NCI-H1417 treated with DMSO at 0.1 percent for 48 hours (cell line): ENCODE measurements at places on chromosomes 3 and 15.

- no peak for DNase-seq
Measured at GRCh38 chr15:42499858-42500609, 4.6 kb downstream of the SNAP23 start.

- DNase-seq, result no peak
Measured at GRCh38 chr3:41194701-41195100, 4.6 kb upstream of the CTNNB1 start.

- no peak for DNase-seq
Measured at GRCh38 chr3:46865031-46865507, 1.8 kb upstream of the MYL3 start.

DNA sequence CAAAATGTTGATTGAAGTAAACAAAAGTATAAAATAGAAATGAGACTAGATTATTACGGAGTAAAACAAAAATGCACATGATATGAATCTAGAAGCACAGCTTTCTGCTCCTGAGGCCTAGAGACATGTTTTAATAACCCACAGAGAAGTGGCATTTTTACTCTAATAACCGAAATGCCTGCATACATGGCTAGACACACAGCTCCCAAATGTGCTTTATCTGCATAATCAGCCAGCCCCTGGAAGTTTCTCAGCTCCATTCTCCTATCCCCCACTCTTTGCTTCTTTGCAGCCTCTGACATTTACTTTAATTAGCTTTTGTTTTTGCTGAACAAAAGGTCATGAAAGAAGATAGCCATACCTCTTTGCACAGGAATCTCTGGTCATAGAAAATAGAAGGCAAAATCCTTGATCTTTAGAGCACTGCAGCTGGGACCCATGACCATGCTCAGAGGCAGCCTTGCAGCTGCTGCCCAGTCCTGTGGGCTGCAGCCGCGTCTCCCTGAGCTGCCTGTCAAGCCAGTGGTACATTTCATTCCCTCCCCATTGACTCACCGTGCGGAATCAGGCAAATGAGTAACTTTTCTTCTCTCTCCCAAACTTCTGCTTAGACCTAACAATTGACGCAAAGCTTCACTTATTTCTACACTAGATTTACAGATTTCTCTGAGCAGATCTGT lies at the start of gene VEPH1:
Gene VEPH1 (minus strand): TSS at position 501 of the 680 bp plus-strand sequence. CDS start 8,067 bp downstream, outside the sequence.
- no peak for DNase-seq

- DNase-seq, result no peak
Measured at GRCh38 chr3:9697892-9698291, 5.7 kb upstream of the CPNE9 start.

DNA sequence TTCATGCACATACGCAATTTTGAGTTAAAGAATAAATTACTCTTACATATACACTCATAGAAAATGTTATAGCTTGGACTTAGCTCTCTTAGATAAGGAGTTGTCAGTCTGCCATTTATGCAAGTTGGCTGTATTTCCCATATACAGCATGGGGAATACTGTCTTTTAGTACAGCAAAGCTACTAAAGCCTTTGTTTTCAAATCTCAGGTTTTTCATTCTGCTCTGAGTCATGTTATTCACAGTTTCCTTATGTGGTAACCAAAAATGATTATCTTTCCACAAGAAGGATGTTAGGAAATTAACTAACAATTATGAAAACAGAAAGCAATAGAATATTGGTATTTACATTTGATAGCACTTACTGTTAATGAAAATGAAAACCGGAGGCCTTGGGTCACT lies 4.3 kb upstream of the TIPARP start:
- DNase-seq, result no peak

DNA sequence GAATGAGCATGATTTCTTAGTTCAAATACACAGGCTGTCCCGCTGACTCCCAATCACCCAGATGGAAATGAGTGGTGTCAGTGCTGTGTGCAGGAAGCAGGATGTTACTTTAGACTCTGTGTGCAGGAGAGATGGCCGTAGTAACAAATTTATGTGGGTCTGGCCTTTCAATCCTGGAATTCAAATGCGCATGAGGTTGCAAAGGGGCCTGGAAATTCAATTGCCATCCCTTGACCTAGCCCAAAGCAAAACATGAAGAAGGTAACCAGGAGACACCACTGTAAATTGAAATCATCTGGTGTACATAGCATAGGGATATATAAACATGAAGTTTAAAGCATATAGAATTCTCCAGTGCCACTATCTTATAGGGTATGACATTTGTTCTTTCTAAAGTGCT lies 33.2 kb downstream of the GREM1 start:
- no peak for DNase-seq

GRCh38 chr15:77753281-77753873 lies 120.7 kb upstream of the LINGO1 start:
- DNase-seq, result no peak

GRCh38 chr3:24835510-24835909 lies 340.9 kb upstream of the THRB start:
- no peak for DNase-seq

DNA sequence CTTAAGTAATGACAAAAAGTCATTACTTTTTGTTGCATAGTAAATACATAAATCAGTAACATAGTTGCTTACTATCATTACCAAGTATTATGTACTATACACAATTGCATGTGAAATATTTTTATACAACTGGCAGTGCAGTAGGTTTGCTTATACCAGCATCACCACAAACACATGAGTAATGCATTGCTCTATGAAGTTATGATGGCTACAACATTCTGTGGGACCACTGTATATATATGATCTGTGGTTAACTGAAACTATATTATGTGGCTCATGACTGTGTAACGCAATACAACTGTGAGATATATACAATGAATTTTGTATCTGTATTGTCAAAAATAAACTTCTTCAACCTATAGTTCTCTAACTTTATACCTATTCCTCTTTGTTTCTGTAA lies 113.7 kb upstream of the RBMS3 start:
- no peak for DNase-seq
